ENCODE measurements at places on chromosomes 5 and 9.
A peak's percentile ranks its signal among the peaks of the same experiment; 100 is the strongest.

- no peak for DNase-seq
Observed at GRCh38 chr5:73820326-73820725, 194.3 kb downstream of the ARHGEF28 start.

DNA sequence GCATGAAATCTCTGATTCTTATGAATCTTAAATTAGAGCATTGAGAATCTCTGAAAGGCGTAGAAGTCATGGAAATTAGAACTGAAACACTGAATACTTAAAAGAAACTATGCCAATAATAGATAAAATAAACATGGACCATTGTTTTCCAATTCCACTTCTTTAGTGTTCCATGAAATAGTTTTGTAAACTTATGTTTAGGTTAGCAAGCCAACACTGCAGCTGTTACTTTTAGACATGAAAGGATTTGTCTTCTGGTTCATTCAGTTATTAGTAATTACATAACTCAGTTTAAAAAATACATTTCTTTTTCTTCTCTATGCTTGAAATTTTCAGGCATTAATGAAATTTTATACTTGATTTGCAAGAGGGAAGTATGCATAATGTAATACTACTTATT is 733.4 kb upstream of the NUDT12 start:
- no peak for DNase-seq

DNA sequence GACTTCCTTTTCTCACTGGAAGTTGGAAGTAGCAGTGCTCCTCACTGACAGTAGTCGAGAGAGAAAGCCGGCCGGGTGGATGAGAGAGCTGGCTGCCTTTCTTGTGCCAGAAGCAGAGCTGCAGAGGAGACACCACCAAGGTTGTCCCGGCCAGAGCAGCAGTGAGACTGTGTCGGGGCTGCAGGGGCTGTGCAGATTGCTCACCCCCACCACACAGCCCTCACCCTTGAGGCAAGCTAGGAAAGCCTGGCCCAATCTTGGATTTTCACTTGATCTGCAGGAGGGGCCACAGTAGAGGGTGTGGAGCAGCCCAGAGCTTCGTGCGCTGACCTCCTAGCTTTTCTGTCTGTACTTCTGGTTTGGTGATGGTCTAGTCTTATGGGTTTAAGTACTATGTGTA is 9.1 kb downstream of the OSMR start:
- DNase-seq = no peak

- no peak for DNase-seq
Observed at GRCh38 chr5:98794001-98794400, 20.5 kb downstream of the RGMB start.

DNA sequence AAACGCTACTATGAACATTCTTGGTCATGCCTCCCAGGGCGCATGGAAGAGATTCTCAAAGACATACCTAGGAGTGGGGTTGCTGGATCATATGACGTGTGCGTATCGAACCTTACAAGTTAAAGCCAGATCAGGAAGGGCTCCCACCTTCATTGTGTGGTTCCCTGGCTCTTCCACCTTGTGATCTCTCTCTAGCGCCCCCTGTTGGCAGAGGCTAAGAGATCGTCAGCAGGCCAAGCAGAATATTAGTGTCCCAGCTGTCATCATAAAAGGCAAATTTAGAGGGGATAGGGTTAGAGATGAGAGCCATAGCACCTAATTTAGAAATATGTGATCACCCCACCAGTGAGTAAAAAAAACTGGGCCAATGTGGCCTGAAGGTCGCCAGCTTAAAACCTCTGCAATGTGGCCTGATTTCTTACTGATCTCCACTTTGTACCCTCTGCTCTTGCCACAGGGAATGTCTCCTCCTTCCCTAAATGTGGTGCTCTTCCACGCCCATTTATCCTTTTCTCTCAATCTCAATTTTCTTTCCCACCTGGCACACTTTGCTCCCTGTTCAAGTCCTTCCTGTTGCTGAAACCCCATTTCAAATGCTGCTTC is 91.7 kb upstream of the SHB start:
- DNase-seq = peak; percentile 41

DNA sequence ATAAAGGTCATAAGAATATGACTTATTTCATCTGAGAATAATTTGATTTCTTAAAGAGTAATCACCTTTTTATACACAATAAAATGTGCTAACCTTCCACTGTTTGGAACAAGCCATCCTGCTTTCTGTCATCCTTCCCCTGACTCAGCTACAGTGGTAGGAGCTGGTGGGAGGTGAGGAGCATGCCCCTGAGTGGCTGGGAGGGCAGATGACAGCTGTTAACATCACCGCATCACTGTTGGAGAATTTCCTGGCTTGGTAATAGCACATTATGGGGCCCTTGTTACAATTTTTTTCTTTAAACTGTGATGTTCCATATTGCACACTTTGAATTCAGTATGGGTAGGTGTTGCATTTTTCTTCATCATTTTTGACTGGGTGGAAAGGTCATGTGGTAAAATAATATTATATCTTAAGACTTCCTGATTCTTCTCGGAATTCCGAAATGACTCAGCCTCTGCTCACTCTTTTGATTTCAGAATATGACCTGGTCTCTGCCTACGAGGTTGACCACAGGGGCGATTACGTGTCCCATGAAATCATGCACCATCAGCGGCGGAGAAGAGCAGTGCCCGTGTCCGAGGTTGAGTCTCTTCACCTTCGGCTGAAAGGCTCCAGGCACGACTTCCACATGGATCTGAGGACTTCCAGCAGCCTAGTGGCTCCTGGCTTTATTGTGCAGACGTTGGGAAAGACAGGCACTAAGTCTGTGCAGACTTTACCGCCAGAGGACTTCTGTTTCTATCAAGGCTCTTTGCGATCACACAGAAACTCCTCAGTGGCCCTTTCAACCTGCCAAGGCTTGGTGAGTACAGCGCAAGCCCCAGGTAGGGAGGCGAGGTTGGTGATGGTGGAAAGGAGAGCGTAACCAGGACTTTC is 5.8 kb downstream of the ADAMTS16 start:
- DNase-seq = no peak

- no peak for DNase-seq
Observed at GRCh38 chr9:113219969-113220368, 1.1 kb downstream of the FKBP15 start.

GRCh38 chr5:97752871-97753270 is 569.8 kb upstream of the RIOK2 start:
- DNase-seq = no peak

GRCh38 chr9:11973011-11973410 is 720.2 kb upstream of the TYRP1 start:
- DNase-seq = no peak

DNA sequence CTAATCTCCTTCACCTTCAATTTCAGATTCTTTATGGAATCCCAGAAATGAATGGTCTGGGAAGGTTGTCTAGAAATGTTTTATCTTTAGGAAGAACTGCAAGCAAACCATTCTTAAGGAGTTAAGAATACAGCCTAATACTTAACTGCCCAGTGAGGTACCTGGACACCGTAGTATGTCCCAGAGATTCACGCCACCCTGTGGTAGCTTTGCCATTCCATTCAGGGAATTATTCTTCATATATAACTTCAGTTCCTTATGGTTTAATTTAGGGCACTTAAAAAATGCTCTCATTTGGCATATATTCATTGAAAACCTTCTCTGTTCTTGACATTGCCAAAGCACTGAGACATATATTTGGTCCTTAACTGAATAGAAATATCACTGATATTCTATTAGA is 49.7 kb downstream of the ACTBL2 start:
- no peak for DNase-seq

GRCh38 chr5:80190960-80191359 is 64.9 kb downstream of the SERINC5 start:
- DNase-seq = no peak

- no peak for DNase-seq
Observed at GRCh38 chr9:33942471-33943083, 106.1 kb downstream of the UBAP2 start.

DNA sequence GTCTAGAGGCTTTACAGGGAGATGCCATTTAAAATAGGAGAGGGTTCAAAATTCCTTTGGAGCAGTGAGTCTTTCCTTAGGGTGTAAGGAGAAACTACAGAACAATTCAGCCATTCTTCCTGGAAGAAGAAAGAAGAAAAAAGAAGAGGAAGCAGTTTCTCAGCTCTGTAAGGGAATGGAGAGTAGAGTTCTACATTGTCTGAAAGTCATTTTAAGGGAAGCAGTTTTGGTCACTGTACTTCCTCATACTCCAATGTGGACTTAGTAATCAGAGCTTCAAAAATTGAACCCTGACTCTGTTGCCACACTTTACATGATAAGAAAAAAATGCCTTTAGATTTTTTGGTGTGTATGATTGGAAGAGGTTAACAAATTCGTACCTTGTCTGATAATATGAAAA is 122.4 kb downstream of the LRRC70 start:
- no peak for DNase-seq

DNA sequence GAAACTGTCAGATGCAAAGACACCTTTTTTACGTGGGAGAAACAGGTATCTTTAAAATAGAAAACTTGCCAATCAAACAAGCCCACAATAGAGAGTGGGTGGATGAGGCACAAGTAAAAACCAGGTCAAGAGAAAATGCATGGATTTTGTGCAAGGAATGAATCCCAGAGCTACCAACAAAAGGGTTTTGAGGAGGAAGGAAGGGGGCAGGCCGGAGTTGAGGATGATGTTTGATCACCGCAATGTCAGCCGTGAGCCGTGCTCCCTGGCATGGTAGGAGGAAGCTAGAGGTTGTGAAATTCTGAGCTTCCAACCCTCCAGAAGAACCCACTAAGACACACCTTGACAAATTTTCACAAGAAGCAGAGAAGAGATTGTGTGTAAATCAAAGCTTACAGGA is 53.2 kb downstream of the HRH2 start:
- no peak for DNase-seq

GRCh38 chr9:82367929-82368328 is 379.4 kb downstream of the SPATA31D1 start:
- no peak for DNase-seq

- no peak for DNase-seq
Observed at GRCh38 chr9:7097785-7098752, 340.3 kb downstream of the KDM4C start.

GRCh38 chr5:122035913-122036312 is 42.1 kb downstream of the LOX start:
- no peak for DNase-seq

GRCh38 chr9:96149533-96150280 is 152.3 kb downstream of the HSD17B3 start:
- no peak for DNase-seq

GRCh38 chr9:136327304-136327974 is at the start of gene GPSM1:
Gene GPSM1 (plus strand): TSS chr9:136327539. CDS start chr9:136327696, 157 bp downstream.
- no peak for DNase-seq

- no peak for DNase-seq
Observed at GRCh38 chr9:100038472-100038871, 60.3 kb downstream of the ERP44 start.

- DNase-seq = no peak
Observed at GRCh38 chr9:121842612-121842978, 191.2 kb downstream of the DAB2IP start.

DNA sequence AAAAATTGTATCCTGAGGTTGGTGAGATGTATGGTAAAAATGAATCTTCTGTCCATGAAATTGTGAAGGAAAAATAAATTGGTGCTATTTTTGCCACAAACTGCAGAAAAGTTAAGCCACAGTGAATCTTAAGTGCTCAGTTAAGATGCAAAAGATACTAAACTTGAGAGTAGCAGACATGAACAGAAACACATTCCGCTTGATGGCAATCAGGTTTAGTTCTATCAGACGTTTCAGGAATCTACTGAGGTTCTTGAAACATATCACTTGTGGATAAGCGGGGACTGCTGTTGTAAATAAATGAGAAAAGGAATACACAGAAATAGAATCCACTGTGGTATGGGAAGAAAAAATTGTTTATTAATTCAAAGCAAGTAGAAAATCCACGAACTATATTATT is 311.2 kb upstream of the PRR16 start:
- no peak for DNase-seq

DNA sequence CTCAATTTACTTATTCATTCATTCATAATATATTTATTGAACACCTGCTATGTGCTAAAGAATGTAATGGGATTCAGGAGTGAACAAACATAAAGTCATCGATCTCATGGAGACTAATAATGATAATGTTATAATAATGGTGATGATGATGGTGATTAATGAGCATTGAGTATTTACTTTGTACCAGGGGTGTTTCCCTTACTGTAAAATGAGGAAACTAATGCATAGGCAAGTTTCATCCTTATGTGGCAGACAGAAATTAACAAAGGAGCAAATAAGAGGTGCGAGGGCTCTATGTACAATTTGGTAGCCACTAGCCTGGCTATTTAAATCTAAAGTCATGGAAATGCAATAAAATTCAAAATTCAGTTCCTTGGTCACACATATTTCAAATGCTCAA is 11.1 kb upstream of the LCP2 start:
- no peak for DNase-seq

- no peak for DNase-seq
Observed at GRCh38 chr9:129471201-129472019, 149.5 kb downstream of the C9orf50 start.

DNA sequence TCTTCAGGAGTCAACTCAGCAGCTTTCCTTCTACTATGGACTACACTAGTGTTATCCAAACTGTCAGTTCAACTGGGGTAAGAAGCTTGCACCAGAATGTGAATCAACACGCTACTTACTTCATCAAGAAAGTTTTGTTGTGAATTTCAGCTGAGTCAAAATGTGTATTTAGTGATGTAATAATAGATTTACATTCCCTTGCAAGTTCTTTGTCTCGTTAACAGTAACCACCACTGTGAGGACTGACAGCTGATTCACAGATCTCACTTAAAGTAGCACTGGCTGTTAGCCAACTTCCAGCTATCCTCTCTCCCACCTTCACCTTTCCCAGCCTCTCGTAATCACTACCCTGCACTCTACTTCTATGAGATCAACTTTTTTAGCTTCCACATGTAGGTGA is 445.3 kb downstream of the NTRK2 start:
- no peak for DNase-seq

DNA sequence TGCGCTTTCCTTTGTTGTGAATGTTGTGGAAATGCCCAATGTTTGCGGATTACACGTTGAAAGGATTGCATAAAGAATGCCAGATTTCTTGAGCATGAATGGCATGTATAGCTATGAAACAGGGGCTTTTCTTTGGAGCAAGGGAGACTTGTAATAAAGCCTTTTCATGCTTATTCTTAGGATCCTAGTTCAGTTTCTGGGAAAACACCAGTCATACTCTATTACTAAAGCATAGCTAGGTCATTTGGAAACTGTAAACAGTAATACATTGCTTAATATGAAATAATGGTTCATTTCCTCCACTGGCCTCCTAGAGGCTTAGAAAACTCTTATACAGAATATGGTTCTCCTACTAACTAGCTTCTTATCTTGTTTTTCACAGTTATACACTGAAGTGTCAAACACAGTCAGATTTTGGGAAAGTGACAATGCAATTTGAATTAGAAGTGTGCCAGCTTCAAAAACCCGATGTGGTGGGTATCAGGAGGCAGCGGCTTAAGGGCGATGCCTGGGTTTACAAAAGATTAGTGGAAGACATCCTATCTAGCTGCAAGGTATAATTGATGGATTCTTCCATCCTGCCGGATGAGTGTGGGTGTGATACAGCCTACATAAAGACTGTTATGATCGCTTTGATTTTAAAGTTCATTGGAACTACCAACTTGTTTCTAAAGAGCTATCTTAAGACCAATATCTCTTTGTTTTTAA is 104.2 kb downstream of the MELK start:
- DNase-seq = no peak

GRCh38 chr5:56440871-56441740 is 208.0 kb upstream of the ANKRD55 start:
- DNase-seq = no peak
